ENCODE measurements at places on chromosomes 2 and 18.

DNA sequence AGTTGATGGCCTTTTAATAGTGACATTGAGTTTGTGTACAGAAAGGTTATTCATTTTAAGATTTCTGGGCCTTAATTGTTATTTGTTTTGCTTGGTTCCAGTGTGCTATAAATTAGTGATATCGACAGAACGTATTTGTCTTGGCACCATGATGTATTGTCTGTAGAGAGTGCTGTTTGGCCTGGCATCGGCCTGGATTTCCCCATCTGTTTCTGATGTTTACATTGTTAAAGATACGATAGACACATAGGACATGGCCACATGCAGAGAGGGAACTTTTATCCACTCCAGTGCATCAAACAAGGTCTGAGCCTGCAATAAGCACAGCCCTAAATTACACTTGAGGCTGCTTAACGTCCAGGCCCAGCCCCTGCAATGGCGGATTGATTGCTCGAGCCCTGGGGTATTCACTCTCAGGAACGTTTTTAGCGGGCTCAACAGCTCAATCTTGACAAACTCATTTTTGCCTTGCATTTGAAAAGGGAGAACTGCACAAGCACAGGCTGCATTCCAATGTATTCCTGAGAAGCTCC lies 144.7 kb downstream of the SLC4A3 start:
- no peak for DNase-seq

DNA sequence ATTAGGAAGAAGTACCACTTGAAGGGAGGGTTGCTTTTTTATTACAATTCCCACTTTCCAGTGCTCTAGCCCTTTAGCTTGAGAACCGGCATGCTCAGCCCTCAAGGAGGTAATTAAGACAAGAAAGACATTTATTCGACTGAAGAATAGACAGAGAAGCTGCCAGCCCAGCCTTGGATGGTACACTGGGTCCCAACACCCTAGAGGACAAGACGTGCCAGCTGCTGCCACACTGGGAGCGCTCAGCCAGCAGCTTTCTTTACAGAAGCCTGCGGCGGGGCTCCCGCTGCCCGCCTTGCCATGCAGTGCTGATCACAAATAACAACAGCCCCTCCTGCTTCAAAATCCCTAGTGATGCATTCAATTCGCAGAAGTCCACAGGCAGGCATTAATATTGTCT lies 746.3 kb upstream of the RAB6C start:
- no peak for DNase-seq

DNA sequence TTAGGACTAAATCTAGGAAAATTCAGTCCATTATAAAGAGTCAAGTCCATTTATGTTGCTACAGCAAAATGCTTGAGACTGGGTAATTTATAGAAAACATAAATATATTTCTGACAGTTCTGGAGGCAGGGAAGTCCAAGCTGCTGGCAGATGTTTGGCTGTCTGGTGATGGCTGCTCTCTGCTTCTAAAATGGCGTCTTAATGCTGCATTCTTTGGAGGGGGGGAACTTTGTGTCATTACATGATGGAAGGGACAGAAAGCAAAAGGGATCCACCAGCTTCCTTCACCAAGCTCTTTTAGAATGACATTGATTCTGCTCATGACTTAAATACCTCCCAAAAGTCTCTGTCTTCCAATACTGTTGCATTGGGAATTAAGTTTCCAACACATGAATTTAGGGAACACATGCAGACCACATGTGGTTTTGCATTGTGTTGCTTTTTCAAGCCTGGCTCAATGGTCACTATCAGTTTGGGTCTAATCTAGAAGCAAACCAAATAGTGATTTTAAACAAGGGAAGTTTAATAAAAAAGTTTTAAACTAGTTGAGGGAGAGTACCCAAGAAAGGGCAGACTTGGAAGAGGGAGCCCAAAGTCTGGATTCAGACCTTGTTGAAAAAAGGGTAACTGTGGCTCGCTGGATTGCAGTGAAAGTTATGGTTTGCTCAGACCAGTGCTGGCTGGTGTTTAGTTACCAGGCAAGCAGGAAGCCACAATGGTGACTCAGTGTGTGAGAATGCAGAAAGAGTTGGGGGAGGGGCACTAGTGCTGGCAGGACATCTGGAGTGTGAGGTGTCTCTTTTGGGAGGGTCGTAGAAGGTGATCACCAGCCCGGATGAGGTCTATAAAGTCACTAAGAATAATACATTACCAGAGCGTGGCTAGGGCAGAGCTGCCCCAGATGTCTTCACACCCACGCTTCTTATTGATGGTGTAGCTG lies 30.8 kb downstream of the C18orf54 start:
- no peak for DNase-seq

DNA sequence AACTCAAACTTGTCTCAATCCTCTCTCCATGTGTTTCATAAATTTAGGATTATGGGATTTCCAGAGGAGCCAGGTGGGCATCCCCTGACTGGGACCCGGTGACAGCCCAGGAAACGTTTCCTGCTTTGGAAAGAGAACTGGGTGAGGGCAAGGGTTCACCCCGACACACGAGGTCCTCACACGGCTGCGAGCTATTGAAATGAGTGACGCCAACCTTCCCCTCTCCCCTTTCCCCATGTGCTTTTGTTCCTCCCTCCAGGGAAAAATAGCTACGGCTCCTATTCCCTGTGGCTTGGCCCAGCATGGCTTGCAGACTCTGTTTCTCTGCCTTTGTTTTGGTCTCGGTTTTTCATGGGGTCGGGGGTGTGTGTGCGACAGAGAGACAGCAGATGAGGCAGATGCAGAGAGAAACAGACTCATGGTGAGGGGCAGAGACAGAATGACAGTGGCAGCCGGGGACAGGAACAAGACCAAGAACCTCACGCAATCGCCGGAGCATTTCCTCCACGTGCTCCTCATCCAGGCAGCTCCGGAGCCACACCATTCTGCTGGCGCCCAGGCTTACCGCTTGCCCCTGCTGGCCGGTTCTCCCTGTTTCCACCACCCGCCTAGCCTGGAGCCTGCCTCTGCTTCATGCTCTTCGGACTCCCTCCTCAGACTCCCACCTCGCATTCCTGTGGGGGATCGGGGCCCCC lies 238.5 kb downstream of the DYSF start:
- no peak for DNase-seq

DNA sequence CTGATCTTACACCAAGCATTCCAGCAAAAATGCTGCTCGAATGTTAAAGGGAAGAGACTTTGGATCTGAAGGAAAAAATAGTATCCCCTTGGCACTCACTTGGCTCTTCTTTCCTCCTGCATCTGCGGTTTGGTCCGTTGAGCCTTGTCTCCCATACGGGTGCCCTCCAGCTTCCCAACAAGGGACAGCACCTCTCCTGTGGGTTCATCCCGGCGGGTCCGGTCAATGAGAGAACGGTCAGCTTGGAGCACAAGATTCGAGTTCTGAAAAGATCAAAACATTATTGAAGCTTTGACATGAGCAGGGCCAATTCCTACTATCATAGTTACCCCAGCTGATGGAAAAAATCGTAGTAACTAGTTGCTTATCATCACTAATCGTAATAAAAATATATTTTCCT lies 740 bp downstream of the SNRNP200 start:
- no peak for DNase-seq

- DNase-seq, result no peak
These were observed 1.6 kb downstream of the CCDC88A start for GRCh38 chr2:55418072-55418471.

- DNase-seq, result no peak
These were observed 11.0 kb downstream of the SPRED2 start for GRCh38 chr2:65421432-65421748.

GRCh38 chr2:216936954-216937357 lies 77.1 kb upstream of the TNP1 start:
- no peak for DNase-seq

GRCh38 chr18:71301596-71301995 lies 1012.8 kb downstream of the SOCS6 start:
- no peak for DNase-seq

DNA sequence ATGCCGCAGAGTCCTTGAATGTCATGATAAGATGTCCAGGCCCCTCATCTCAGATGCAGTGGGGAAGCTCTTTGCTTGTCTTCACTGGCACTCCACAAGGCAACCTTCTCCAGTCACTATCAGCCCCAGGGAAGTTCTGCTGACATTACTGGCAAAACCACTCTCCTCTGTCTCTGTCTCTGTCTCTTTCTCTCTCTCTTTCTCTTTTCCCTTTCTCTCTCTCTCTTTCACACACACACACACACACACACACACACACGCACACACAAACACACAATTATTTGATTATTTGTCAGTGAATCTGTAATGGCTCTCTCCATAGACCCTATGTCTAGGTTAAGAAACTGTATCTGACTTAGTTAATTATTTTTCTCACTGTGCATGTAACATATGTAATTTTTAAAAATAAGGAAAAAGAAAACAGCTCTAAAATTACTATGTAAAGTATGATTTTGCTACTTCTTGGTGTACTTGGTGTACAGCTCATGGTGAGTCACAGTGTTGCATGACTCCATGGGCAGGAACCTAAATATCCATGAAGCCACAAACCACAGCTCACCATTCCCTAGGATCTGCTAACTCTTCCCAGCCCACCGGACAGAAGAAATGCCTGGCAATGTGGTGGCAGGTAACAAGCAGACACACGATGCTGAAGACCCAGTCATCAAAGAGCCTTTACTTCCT lies 594.9 kb upstream of the ID2 start:
- no peak for DNase-seq

- no peak for DNase-seq
These were observed 1.0 kb downstream of the ZDBF2 start for GRCh38 chr2:206275312-206276055.

DNA sequence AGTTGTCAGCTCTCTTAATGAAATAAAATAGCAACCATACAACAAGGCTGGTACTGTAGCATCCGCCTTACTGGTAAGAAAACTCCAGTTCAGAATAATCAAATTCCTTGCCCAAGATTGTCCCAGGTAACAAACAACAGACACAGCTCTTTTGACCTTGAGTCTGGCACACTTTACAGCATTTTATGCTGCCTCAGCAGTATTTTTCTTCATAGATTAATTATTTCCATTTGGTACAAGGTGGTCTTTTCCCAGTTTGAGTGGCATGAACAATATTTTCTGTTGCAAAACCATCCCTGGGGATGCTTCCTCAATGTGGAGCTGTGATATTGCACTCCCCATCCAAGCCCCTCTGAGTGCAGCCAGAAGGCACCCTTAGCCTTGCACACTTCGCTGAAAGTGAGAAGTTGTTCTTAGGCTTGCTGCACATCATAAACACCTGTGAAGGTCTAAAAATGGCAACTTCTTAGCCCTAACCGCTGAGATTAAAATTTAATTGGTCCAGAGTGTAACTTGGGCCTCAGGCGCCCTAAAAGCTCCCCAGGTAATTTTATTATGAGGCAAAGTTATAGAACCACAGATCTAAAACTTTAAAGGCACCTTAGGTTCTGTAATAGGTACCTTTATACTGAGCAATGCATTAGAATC lies 523.3 kb downstream of the CMPK2 start:
- DNase-seq, result no peak

- DNase-seq, result no peak
These were observed 121.6 kb upstream of the HNRNPA3 start for GRCh38 chr2:177090967-177091366.

DNA sequence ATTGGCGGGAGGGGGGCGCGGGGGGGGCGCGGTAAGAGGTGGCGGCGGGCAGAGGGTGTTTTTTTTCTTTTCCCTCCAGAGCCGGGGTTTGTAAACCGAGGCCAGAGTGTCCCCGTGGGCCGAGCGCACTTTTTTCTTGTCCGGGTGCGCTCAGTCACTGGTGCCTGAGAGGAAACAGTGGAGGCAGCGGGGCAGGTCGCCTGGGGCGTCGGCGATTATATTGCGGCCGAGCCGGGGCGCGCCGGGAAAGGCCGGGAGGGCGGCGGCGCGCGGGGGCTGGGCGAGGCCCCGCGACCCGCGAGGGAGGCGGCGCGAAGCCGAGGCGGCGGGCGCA lies 275 bp downstream of the HOXD8 start:
- DNase-seq, result no peak

DNA sequence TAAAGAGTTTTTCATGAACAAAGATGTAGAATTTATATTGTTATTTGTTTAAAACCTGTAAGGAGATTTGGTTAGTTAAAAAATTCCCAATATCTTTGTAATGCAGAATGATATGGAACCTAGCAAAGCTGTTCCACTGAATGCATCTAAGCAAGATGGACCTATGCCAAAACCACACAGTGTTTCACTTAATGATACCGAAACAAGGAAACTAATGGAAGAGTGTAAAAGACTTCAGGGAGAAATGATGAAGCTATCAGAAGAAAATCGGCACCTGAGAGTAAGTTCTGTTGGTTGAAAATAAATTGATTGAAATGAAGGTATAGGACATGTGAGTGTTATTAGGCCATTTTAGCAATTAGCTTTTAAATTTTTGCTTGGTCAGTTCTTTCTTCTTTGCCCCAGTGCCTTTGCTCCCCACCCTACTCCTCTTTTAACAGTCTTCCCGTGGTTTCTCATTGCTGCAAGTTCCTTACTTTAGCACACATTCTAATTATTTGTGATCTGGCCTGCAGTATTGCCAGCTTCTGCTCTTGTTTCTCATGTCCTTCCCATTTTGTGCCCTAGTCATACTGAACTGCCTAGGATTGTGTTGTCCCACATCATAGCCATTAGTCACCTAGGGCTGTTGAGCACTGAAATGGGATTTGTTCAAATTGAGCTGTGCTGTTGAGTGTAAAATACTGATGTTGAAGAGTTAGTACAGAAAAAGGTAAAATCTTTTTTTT lies 36.6 kb downstream of the VAPA start:
- DNase-seq, result no peak

GRCh38 chr2:88006912-88007439 lies 9.4 kb downstream of the RNU2-63P start:
- DNase-seq, result no peak

- DNase-seq, result no peak
These were observed 33.8 kb downstream of the PLA2R1 start for GRCh38 chr2:160028431-160029269.

DNA sequence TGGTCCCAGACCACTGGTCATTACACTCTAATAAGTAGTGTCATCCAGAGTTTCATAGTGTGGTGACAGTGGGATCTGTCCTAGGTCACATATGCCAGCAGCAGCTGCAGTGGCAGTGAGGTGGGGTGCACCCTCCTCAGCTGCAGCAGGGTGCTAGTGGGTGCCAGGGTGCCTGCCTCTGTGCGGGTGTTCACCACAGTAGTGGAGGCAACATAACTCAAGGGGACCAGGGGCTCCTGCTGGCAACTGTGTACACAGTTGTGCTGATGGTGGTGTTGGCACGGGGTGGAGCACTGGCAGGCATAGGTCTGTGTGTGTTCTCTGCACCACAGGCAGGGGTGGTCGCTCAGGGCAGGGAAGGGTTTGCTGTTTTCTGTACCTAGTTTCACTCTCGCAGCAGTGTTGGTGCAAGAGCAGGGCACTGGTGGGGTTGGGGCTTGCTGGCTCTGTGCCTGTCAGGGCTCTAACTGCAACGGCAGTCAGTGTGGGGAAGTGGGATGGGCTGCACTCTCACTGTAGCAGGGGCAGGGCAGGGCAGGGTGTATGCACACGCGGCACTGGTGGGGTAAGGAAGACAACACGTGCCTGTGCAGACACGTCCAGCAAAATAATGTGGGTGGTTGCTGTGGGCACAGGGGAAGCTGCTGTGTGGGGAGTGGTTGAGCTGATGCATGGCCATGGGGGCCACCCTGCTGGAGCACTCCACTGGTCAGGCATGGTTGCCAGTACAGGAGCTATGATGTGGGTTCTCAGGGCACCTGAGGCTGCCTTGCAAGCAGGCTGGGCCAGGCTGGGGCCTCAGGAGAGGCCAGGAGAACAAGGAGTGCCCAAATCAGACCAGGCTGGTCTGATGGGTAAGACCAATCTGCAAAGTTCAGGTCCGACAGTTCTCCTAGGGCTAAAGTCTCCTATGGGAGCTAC lies 226.6 kb downstream of the MEIS1 start:
- DNase-seq, result no peak

GRCh38 chr2:159880729-159881128 lies 82.7 kb upstream of the CD302 start:
- no peak for DNase-seq

All from stimulated activated CD8-positive, alpha-beta memory T cell treated with anti-CD3 and anti-CD28 coated beads, Interleukin-7, amount 100 ng/mL, for 1 hour (primary cell).